ENCODE measurements at places on chromosomes 4 and X.

DNA sequence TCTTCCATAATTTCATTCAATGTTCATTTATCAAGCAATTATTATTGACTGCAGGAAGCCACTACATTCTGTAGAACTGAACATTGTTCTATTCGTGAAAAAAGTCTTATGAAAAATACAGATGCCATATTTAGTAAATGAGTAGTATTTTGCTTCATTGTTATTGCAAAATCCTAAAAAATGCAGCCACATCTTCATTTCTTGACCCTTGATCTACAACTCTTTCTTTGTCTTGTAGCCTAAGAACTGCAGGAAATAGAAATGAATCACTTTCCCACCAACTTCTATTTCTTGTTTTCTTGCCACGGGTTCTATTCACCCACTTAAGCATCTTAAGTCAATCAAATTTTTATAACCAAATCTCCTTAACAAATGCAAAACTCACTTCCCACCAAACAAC lies 63.3 kb downstream of the KCNIP4 start:
- DNase-seq = no peak

DNA sequence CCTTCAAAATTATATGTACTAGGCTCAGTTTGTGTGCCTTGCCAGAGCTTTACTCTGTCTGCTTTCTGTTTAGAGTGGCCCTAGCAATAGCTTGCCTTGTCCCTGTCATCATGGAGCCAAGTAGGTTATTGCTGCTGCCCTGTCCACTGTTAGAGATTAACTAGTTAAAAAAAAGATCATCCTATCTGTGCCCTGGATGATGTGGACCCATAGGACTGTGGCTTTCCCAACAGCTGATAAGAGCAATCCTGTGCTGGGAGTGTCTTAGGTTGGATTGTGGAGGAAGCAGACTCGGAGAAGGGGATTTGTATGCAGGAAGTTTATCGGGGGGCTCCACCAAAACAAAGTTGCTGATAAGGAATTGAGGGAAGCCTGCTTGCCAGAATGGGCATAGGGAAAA lies 23.8 kb downstream of the PPP1R2C start:
- DNase-seq = no peak

DNA sequence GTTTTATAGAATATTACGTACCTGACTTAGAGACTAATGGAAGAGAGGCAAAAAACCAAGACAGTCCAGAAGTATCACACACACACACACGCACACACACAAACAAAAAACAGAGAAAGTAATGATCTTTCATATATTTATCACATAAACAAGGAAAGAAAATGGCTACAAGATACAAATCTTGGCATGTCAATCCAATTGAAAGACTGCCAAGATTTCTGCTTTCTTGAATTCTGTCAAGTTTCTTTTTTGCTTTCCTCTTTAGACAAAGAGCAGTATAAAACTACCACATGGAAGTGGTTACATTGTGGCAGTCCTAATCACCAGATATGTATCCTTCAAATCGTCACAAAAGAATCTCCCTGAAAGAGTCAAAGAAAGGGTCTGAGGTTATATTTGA lies 2097.4 kb upstream of the AGA start:
- DNase-seq = no peak

GRCh38 chr4:121535351-121535750 lies 154.5 kb upstream of the QRFPR start:
- DNase-seq = no peak

DNA sequence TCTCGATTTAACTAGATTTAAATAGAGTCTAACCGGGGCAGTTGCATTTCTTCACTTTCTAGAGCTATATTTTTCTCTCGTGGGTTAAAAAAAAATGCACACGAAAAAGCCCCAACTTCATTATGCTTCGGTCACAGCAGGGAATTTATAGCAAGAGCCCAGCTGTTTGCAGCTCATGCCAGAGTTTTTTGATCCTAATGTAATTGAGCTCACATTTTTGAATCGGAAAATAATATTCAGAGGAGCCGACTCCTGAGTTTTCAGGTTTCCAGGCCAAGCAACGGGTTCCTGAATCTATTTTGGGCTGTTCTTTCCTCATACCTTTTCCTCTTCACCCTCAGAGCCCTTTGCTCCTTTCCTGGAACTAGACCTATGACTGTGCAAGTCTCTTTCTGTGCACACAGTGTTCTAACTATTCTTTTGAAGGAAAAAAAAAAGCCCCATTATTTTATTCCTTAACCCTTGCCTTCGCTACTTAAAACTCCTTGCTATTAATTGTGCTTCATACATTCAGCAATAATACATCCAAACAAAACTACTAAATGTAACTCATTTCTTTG lies 27.5 kb upstream of the ESX1 start:
- DNase-seq = no peak

Data from amygdala (tissue), 56 donors.